Thoracic aorta (tissue), 2 donors: ENCODE measurements at places on chromosomes 13 and 19.

- DNase-seq: no peak
Observed at GRCh38 chr19:1473085-1473851, 5.7 kb downstream of the C19orf25 start.

GRCh38 chr13:66405908-66406802 lies 824.0 kb downstream of the PCDH9 start:
- DNase-seq: no peak

DNA sequence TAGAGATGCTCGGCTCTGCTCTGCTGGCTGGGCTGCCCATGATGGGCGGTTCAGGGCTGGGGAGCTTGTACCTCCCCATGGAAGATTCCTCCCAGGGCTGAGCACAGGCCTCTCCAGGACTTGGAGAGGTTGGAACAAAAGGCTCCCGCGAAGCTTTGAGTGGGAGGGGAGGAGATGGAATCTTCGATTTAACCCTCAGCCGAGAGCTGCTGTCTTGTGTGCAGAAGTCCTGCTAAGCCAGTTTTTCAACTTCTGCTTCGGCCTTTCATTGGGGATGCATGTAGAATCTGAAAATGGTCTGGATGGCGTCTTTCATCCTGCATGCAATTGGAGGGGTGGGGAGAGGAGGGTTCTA lies 163.3 kb downstream of the KDM4B start:
- no peak for DNase-seq

GRCh38 chr13:40338217-40338616 lies 328.2 kb downstream of the FOXO1 start:
- DNase-seq: no peak

DNA sequence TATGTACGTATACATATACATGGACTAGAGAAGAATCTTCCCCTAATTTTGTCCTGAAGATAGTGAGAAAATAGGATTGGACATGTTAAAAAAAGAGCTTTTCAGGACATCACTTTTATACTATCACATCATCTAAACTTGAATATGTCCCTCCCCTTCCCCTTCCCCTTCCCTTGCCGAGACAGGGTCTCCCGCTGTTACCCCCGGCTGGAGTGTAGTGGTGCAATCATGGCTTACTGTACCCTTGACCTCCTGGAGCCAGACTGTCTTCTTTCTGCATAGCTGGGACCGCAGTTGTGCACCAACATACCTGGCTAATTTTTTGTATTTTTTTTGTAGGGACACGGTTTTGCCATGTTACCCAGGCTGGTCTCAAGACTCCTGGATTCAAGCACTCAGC lies 6.6 kb downstream of the HNRNPM start:
- DNase-seq: no peak

DNA sequence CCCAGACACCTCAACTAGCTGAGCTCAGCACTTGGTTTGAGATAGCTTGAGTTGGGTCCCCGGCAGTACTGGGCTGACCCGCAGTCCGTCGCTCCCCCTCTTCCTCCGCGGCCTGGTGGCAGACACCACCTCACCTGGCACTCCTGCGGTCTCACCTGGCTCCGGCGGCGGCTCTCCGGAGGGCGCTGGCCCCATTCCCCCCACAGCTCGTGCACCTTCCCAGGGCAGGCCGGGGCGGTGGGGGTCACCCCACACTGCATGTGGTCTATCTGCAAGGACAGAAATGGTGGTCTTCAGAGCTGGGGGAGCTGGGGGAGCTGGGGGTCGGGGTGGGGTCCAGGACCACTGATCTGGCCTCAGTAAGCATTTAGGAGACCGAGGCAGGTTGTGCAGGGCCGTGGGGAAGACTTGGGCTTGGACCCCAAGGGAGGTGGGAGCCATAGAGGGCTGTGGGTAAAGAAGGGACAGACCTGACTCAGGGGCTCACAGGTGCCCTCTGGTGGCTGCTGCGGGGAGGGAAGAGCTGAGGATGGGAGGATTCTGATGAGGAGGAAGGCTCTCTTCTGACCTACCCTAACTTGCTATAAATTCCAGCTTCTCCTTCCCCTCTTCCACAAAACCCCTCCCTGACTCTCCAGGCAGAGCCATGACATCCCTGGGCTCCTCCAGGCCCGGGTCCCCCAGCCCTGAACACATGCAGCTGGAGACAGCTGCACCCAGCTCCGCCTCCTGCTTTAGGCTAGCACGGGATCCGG lies 6.7 kb upstream of the PLIN4 start:
- DNase-seq: no peak

- DNase-seq: no peak
Observed at GRCh38 chr13:33353646-33354045, 68.1 kb upstream of the STARD13 start.

- DNase-seq: no peak
Observed at GRCh38 chr19:36986131-36986530, 70.0 kb downstream of the ZNF568 start.

- DNase-seq: no peak
Observed at GRCh38 chr13:40313269-40314200, 352.9 kb downstream of the FOXO1 start.

DNA sequence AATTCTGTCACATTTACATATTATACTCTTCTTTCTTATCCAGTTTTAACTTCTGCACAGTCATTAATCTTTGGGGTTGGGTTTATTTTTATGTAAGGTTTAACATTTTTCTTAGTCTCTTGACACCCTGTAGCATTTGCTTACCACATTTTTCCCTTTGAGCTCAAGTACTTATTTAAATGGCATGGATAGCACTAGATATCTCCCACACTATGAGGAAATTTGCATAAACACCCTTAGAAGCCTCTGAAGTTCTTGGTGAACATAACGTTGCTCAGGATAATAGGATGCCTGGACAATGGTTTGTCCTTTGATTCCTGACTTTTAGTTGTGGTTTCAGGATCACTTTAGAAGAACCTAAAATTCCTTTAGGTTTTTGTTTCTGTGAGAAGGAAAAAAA lies 338.9 kb downstream of the PCDH17 start:
- no peak for DNase-seq

DNA sequence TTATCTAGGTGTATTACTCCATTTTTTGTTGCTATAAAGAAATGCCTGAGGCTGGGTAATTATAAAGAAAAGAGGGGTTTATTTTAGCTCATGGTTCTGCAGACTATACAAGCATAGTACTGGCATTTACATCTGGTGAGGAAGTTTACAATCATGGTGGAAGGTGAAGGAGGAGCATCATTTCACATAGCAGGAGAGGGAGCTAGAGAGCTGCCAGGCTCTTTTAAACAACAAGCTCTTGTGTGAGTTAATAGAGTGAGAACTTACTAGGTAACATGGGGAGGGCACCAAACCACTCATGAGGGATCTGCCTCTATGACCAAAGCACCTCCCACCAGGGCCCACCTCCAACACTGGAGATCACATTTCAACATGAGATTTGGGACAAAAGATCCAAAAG lies 221.7 kb upstream of the GPC6 start:
- no peak for DNase-seq

GRCh38 chr13:86846501-86846900 lies 824.7 kb upstream of the SLITRK5 start:
- DNase-seq: no peak

- DNase-seq: no peak
Observed at GRCh38 chr13:110542169-110542796, 19.2 kb downstream of the RAB20 start.

- no peak for DNase-seq
Observed at GRCh38 chr13:88068316-88068715, 397.1 kb downstream of the SLITRK5 start.

GRCh38 chr13:64704121-64704649 lies 2526.0 kb downstream of the PCDH9 start:
- DNase-seq: no peak

DNA sequence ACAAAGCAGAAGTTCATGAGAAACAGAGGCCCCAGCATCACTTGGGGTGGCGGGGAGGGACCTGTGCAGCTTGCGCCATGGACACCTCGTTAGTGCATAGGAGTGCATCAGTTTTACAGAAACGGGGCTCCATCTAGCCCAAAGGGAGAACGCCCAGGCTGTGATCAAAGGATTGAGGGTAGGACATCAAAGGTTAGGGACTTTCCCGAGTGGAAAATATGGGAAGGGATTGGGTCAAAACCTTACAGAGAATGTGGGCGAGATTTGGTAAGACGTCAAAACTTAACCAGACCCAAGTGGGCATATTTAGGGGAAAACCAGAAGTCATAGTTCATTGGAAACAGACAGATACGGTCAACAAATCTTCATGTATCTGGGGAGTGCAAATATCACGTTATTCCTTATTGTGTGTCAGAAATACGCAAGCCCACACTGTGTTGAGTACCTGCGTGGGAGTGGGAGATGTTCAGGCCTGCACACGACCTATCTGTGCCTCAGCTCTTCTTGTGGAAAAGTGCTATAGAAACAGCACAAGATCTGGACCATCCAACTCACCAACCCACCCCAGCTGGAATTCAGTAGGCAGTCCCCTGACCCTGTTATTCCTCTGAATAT lies 9.4 kb upstream of the GRAMD1A start:
- DNase-seq: no peak

DNA sequence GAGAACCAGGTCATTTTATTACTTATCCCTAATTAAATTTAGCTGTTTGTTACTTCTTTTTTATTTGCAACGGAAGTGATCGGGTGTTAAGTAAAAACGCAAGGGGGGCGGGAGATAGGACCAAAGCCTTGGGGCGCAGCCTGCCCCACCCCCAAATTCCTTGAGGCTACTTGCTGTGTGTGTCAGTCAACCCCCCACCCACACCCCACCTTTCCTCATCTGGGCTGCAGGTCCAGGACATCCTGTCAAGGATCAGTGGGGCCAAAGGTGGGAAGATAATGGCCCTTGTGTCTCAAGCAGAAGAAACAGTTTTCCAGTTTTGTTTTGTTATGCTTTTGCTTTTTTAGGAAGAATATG lies 1.2 kb upstream of the FOXO1 start:
- no peak for DNase-seq

GRCh38 chr19:57334191-57334590 lies 13.9 kb downstream of the ZNF543 start:
- no peak for DNase-seq

DNA sequence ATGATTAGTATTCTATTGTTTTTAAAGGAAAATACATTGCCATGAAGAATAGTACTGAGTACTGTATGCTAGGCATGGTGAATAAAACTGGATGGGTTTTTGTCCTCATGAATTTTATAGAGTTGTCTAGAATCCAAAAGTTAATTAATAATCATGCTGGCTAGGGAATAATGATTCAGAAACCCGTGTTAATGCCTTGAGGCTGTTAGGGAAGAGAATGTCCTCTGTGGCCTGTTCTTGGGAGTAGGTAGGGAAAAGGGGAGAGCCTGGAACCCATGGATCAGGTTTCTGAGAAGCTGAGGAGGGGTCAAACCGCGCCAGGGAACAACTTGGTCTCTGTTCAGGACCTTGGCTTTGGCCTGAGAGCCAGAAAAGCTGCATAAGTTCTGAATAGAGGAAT lies 1376.3 kb upstream of the SLC10A2 start:
- no peak for DNase-seq

GRCh38 chr13:100508455-100508854 lies 80.1 kb downstream of the GGACT start:
- no peak for DNase-seq

GRCh38 chr19:56084835-56085536 lies 36.1 kb downstream of the ZNF787 start:
- no peak for DNase-seq

GRCh38 chr19:1311543-1312091 lies 25.9 kb downstream of the EFNA2 start:
- DNase-seq: no peak

GRCh38 chr19:814152-815078 lies 7.3 kb downstream of the PLPPR3 start:
- DNase-seq: no peak

DNA sequence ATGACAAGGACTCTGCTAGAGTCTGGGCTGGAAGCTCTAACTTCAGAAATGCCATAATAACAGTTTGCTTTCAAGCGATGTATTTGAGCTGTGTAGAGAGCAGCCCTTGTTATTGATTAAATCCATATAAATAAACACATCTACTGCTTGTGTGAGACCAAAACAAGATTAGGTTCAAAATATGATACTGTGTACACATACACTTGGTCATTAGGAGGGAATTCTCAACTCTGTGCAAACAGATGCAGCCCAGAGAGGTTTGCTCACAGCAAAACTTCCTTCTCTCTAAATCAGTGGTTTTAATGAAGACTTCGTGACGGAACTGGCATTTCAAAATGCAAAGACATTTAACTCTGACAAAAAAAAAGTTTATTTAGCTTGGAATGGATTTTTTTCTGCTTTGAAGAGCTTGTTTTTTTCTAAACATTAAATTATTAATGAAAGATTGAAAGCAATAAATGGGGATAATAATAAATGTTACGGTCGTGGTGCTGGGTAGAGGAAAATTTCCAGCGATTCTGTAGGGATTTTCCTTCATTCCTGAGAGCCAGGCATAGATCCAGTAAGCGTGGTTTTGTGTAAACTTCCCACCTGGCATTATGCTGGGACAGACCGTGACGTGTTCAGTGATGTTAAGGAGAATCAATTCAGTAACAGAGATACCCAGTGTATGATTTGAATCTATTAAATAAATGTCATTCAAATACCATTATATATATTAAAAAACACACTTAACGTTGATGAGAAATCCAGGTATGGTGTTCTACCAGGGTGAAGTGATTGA lies 213.7 kb downstream of the TEX29 start:
- DNase-seq: no peak
